ENCODE measurements at places on chromosomes 1 and 21.

GRCh38 chr21:35563885-35564451 is 496.4 kb downstream of the SETD4 start:
- DNase-seq = no peak

- DNase-seq = no peak
Measured at GRCh38 chr1:172902200-172902599, 148.5 kb downstream of the TNFSF18 start.

DNA sequence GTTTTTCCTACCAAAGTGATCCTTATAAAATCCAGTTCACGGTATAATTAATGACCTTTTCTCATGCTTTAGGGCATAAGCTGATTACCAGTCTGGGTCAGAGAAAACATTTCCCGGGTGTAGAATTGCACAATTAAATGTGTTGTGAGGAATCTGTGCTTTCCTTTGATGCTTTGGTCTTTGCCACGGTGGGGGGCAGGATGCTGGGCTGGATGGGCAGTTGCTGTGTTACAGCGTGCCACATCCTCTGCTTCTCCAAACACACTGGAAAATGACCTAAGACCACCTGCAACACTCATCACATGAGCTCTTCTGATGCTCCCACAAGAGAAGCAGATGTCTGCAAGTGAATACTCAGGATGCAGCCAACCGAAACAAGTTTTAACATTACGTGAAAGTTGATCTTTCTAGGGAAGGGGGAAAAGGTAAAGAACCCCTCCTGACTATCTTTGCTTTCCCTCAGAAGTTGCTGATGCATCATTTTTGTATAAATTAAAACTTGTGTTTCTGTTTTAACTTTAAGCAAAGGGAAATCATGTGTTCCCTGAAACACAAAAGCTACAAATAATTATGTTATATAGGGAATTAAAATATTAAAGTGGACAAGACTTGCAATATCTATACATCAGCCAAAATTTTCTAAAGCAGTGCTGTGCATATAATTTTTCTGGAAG is 515.3 kb upstream of the NR5A2 start:
- DNase-seq = no peak

GRCh38 chr1:30379684-30380624 is 343.4 kb downstream of the MATN1 start:
- peak; percentile 30 for DNase-seq

GRCh38 chr21:39314143-39315027 is 953 bp upstream of the BRWD1 start:
- peak; percentile 54 for DNase-seq

DNA sequence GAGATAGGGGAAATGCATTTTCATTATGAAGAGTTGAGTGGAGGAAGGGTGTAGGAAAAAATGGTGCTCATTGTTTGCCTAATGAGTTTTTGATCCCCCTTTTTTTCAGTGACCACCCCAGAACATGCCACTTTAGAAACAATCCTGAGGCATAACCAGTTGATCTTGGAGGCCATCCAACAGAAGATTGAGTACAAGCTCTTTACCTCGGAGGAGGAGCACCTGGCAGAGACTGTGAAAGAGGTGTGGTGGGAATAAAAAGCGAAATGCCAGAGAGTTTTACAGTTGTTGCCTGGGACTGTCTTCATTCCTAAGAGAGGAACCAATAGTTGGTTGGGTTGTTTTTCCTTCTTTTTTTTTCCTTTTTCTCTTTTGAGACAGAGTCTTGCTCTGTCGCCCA is 54.3 kb upstream of the EPHA8 start:
- DNase-seq = no peak

DNA sequence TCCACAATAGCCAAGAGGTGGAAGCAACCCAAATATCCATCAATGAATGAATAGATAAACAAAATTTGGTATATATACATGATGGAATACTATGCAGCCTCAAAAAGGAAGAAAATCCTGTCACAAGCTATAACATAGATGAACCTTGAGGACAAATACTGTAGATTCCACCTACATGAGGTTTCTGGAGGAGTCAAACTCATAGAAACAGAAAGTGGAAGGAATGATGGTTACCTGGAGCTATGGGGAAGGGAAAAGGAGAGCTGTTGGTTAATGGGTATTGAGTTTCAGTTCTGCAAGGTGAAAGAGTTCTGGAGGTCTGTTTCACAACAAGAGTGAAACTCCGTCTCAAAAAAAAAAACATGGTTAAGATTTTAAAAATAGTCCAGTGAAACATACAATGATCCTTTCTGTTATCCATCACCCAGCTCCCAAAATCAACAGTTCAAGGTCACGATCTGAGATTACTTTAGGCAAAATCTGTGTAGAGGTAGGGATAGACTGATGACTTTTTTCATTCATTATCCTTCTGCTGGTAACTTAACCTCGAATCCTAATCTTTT is 80.8 kb upstream of the HNRNPU start:
- no peak for DNase-seq

GRCh38 chr1:187415065-187415464 is 586.3 kb downstream of the PLA2G4A start:
- no peak for DNase-seq

GRCh38 chr21:38631206-38631605 is 132.9 kb upstream of the ERG start:
- DNase-seq = no peak

- DNase-seq = no peak
Measured at GRCh38 chr1:116351914-116352313, 21.1 kb upstream of the ATP1A1 start.

- DNase-seq = no peak
Measured at GRCh38 chr1:54609301-54609921, 13.9 kb downstream of the FAM151A start.

DNA sequence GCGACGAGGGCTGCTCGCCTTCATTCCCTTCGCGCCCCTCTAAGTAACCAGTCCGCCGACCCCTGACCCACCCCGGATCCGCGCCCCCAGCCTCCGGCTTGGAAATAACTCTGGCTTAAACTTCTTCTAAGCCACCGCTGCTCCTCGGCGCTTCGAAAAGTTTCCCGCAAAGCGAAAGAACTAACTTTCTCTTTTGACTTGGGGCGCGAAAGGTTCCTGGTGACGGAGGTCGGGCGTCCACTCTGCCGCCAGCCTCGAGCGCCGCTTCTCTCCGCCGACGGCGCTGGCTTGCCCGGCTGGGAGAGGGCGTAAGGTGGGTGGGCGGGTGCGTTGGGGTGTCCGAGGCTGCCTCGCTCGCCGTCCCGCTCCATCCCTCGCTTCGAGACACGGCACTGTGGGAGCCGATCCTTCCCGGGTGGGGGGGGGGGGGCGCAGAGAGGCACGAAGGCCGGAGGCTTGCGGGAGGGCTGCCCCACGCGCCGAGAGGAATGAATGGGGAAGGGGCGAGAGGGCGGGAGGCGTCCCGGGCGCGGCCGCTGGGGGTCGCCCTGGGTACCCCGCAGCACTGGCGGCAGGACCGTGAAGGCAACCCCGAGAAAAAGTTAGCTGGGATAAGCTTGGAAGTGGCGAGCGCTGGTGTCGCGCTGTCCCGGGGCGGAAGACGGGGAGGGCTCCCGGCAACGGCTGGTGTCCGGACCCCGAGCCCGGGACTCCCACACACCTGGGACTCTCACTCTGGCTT is 569 bp downstream of the ATF3 start:
- no peak for DNase-seq

DNA sequence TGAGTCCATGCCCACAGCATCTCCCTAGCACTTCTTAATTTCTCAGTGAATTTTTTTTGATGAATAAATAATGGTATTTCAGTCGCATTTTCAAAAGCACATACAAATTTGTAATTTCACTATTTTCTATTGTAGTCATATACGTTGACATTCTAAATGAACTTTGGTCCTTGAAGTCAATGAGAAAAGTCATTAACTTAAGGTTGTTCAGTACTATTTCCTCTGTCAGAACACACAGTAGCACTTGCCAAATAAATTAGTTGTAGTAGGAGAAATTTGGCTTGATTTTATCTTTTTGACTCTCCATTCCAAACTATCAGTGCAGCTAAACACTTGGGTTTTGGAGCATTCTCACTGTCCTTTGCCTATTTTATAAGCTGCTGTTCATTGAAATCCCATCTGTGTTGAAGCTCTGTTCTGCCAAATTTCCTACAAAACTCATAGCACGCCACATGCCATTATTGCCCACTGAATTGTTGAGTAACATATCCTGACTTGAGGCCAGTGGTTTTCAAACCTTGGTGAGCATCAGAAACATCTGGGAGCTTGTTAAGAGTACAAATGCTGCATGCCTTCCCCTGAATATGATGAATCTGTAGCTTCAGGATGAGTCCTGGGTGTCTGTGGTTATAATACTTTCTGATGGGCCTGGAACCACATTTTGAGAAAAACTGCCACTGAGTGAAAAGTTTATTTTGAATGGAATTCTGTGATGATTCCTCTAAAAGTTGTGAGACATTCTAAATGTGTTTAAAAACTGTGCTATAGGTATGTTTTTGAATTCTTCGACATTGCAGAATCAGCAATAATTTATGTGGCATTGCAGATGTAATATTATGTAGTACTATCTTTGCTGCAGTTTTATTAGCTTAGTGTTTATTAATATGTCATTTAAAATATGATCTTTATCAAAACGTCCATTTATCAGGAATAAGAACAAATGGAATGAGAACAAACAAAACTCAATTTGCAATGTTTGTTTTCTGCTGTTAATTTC is 78.9 kb downstream of the DNM3 start:
- DNase-seq = no peak
